ENCODE measurements at places on chromosomes 2 and 18.

DNA sequence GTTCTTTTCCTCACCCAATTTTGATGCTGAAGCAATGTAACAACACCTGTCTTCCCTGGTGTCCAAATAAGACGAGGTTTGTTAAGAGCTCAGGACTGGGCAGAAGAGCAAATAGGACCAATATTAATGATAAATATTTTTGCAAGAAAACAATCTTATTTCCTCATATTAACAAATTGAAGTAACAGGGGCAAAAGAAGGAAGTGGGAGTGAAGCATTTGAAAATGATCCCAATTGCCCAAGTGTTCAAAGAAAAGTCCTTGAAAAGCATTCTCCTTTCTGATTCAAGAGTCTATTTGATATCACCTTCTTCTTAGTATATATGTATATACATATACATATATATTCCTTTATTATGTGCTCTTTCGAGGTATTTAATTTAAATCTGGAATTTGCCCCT is 418.8 kb downstream of the ARHGAP15 start:
- no peak for DNase-seq

DNA sequence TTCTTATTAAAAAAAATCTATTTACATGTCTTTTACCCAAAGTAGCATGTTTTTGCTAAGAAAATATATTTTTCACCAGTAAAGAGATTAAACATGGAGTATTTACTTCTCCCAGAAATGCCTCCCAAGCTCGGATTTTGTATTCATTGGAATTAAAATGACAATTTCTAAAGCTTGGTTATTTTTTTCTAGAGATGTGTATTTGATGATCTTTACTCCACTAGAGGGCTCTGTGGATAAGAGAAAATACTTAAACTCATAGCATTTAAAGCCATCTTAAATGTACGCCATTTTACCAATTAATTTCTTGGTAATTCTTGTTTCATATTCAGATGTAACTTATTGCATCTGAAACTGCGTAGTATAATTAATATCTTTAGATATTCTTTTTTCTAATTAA is 461.4 kb downstream of the GALR1 start:
- no peak for DNase-seq

DNA sequence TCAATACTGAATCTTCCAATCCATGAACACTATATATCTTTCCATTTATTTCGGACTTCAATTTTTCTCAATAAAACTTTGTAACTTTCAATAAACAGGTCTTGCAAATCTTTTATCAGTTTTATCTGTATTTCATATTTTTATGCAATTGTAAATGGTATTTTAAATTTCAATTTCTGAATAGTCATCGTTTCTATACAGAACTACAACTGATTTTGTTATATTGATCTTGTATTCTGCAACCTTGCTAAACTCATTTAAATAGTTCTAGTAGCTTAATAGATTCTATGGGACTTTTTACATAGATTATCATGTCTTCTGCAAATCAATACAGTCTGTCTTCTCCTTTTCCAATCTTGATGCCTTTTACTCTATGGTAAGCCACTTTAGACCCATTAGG is 90.4 kb downstream of the FAM228A start:
- no peak for DNase-seq

GRCh38 chr18:77337604-77338003 is 88.0 kb downstream of the GALR1 start:
- no peak for DNase-seq

- no peak for DNase-seq
These were observed 9.3 kb upstream of the TBC1D8 start for GRCh38 chr2:101160454-101160853.

DNA sequence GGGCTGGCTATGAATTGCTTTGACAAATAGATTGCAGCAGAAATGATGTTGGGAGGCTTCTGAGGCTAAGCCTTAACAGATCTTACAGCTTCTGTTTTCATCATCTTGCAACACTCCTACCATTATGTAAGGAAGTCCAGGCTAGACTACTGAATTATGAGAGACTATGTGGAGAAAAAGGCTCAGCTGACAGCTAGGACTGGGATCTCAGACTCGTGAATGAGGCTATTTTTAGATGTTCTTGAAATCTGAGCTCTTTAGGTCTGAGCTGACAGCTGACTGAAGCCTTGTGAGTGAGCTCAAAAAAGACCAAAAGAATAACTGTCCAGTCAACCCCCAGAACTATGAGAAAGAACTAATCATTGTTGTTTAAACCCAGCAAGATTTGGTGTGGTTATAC is 70.3 kb downstream of the VWC2L start:
- no peak for DNase-seq

- no peak for DNase-seq
These were observed 406.3 kb downstream of the CDH7 start for GRCh38 chr18:66156946-66157687.

GRCh38 chr2:83342860-83343329 is 1116.2 kb downstream of the SUCLG1 start:
- DNase-seq: no peak

DNA sequence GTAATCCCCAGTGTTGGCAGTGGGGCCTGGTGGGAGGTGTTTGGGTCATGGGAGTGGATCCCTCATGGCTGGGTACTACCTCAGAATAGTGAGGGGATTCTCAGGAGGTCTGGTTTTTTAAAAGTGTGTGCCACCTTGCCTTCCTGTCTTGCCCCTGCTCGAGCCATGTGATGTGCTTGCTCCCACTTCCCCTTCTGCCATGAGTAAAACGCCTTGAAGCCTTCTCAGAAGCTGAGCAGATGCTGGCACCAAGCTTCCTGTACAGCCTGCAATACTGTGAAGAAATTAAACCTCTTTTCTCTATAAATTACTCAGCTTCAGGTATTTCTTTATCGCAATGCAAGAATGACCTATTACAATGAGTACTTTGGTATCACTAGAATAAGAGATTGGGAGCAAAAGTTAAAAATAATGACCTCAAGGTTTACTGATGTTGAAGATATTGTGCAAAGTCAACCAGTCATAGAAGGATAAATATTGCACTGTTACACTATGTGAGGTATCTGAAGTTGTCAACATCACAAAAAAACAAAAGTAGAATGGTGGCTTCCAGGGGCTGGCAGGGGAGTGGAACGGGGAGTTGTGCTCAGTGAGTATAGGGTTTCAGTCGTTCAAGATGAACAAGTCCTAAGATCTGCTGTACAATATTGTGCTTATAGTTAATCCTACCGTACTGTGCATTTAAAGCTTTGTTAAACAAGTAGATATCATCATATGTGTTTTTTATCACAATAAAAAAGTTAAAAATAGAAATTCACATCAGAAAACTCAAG is 938.3 kb upstream of the CNTNAP5 start:
- no peak for DNase-seq

DNA sequence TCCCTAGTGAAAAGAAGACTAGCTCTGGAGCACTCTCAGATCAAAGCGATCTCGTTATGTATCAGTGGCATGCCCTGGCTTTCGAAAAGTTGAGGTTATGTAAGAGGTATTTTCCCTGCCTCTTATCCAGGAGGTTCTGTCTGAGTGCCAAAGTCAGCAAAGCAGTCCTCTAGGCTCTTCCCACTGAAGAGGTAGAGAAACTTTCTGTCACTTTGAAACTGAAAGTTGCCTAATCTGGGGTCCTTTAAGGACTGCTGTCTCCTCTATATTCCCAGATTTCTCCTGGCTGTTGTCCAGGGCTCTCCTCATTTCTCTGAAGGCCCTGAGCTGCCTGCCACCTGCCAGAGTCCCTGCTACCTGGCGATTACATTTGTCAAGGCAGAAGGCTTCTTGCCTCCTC is 96.3 kb downstream of the B3GNT2 start:
- DNase-seq: no peak

DNA sequence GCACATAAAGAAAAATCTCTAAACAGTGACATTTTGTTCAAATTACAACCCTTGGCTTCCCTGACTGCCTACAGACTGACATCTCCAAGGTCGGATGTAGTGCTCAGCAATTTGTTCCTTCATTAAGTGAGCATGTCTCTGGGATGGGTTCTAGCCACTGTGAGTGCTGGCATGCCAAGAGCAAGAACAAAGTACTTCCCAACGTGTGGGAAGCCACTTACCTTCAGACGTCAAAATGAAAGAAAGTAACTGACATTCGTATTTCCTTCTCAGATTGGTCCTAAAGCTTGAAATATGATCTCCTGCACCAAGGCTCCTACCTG is 193.8 kb downstream of the SLC8A1 start:
- DNase-seq: no peak

DNA sequence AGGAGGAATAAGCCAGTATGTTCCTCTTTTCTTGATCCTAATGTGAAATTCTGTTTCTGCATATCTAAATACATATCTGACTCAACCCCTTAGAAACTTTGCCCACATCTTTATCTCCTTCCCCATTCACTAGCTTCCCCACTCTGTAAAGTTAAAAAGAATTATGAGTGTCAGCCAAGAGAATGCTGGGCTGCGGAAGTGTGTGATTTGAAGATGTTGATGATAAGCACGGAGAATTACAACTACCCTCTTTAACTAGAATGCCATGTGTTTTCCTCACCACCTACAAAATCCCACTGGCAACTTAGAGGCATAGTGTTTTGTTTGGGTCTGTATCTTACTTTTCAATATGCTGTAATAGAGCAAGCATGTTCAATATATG is 490.4 kb upstream of the FANCL start:
- DNase-seq: no peak

DNA sequence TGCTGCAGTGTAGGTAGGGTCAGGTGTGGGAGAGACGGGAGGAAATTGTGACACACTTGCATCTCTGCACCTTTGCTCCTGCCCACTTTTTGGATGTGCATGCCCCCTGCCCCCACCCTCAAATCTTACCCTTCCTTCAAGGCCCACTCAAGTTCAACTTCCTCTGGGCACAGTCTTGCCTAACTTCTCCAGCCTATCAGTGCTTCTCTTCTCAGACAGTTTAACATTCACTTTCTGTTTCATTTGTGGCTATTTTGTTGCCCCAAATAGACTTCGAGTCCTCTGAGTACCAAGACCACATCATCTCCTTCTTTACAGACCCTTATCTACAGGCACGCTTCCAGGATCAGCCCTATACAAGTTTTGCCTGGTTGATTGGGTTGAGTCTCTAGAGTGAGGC is 2.7 kb downstream of the ST8SIA5 start:
- no peak for DNase-seq

- no peak for DNase-seq
These were observed 1.2 kb upstream of the TNS1 start for GRCh38 chr2:218003981-218004419.

DNA sequence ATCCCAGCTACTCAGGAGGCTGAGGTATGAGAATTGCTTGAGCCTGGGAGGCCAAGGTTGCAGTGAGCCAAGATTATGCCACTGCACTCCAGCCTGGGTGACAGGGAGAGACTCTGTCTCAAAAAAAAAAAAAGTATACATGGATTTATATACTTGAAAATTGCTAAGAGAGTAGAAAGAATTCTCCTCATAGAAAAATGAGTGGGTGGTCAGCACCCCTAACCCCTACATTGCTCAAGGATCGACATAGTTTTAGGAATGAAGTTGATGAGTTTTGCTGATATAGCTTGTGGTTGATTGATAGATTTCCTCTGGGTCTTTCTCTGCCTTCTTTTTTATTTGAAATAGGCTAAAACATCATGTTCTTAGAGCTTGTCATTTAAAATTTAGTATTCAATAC is 58.9 kb downstream of the EML4 start:
- DNase-seq: no peak

DNA sequence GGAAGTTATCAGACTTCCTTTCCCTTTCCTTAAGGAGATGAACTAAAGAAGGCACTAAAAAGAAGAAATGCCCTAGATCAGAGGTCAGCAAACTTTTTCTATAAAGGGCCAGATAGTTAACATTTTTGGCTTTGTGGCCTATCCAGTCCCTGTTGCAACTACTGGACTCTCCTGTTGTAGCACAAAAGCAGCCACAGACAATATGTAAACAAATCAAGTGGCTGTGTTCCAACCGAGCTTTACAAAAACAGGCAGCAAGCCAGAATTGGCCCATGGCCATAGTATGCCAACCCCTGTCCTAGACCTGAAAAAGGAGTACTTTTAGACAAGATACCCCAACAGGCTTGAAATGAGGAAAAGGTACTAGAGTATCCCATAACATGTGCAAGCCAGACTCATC is 10.9 kb downstream of the NHEJ1 start:
- no peak for DNase-seq

- DNase-seq: no peak
These were observed 114.7 kb upstream of the THOC1 start for GRCh38 chr18:382423-382984.

GRCh38 chr2:227191367-227191766 is 26.9 kb downstream of the COL4A3 start:
- no peak for DNase-seq

GRCh38 chr2:20997953-20998722 is 45.7 kb downstream of the APOB start:
- no peak for DNase-seq

DNA sequence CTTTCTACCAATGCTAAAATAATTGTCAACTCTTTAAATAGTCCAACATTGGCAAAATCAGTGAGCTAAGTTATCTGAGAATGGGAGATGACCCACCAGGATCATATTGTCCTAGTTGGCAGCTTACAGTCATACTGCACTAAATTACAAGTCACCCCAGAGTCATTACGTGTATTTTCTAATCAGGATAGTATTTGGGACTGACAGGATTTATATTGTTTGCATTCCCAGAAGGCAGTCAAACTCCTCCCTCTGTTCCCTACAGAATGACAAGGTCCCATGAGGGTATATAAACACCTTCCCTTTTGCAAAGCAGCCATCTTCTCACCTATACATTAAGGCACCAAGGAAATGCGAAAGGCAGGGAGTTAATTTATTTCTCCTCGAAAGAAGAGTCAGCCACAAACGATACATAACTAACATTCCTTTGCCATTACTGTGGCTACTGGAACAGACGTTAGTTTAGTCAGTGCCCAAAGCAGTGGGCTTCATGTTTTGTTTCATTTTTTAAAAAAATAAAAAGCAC is 125.3 kb downstream of the ANTXR1 start:
- DNase-seq: no peak

DNA sequence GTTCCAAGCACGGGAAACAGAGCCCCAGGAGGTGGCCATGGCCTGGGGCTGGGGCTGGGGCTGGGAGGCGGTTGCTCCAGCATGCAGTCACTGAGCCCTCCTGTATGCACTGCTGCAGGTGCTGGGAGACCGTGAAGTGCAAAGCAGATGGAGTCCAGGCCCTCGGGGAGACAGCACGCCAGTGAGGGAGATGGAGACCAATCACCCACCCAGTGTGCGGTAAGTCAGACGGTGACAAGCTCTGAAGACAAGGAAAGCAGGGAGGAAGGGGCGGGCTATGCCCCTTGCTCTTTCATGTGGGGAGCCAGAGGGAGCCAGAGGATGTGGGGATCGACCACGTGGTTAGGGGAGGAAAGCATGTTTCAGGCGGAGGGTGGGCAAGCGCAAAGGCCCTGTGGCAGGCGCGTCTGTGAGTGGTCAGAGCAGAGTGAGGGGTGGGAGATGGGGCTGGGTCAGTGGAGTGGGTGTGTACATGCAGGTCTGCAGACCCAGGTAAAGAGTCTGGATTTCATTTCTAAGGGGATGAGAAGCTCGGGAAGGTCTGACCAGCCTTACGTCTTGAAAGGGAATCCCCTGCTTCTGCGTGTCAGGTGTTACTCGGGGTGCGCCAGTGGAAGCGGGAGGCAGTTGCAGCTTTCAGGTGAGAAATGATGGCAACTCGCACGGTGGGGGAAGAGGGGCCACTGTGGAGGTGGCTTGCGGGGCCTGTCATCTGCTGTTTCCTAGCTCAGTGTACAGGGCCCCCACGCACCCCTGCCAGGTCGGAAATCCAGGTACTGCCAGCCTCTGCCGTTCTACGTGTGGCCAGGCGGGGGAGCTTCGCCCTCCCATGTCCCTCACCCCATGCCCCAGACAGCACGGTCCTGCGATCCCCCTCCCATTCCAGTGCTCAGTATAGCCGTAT is 19.4 kb downstream of the RRM2 start:
- no peak for DNase-seq

GRCh38 chr18:74290021-74290420 is 1.7 kb downstream of the CYB5A start:
- DNase-seq: no peak

- no peak for DNase-seq
These were observed 58.2 kb downstream of the TWSG1 start for GRCh38 chr18:9392726-9393125.

All from 8988T (cell line).